Neural crest cell (in vitro differentiated cells): ENCODE measurements at places on chromosomes 6 and 20.
A peak's percentile ranks its signal among the peaks of the same experiment; 100 is the strongest.

DNA sequence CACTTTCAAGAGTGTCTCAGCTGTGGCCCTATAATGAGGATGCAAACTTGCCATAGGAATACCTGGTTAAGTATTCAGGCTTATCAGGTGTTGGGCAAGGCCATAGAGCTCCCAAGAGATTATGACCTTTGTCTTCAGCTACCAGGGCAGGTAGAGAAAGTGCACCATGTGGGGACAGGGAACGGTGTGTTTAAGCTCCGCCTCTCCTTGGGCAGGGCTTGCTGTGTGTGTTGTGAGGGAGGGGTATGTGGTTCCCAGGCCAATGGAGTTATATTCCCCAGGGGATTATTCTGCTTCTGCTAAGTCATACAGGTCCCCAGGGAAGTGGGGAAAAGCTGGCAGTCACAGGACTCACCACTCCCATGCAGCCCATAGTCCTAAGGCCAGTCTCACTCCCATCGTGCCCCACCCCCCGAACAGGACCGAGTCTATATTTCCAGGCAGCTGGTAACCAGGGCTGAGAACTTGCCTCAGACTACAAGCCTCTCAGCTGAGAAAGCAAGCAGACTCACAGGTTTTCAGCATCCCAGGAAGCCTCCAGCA lies 660.2 kb downstream of the HTR1B start:
- no peak for DNase-seq

GRCh38 chr6:48765352-48765961 lies 654.5 kb upstream of the PTCHD4 start:
- peak; percentile 32 for DNase-seq

DNA sequence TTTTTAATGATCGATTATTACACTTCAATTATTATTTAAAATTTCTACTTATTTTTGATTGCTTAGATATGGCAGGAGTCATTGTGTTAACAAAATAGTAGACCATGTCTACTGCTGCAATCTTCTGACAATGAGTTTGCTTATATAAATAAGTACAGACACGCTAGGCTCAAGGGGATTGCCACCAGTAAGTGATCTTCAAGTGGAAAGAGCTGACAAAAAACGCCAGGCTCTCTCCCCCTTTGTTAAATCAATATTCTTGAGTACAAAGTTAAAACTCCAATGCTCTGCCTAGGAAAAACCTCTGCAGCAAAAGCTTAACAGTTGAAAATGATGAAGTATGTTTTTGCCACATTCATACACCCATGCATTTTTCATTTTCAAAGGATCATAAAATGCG lies 738.1 kb downstream of the HDGFL1 start:
- no peak for DNase-seq

GRCh38 chr6:89479897-89480296 lies 46.9 kb downstream of the ANKRD6 start:
- DNase-seq, result no peak
